GM12891 (cell line): ENCODE measurements at places on chromosomes 3 and 15.

- no peak for DNase-seq
These were observed 1028.1 kb downstream of the NTRK3 start for GRCh38 chr15:87228460-87228859.

DNA sequence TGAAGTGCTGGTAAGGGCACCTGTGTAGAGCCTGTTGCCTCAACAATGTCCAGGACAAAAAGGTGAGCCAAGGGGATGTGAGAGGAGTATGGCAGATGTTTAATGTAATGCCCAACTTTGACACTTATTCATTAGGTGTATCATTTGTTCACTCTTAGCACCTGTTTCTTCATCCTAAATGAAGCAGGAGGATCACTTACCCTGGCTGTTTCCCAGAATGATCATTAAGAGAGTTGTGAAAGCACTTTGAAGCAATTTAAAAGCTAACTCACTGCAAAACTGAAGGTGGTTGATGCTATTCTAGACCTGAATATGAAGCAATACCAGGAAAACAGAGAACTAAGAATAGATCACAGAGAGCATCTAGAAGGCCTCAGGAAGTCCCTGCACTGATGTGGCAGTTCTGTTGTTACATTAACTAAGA is 3.4 kb upstream of the HHLA2 start:
- DNase-seq: peak; percentile 11

DNA sequence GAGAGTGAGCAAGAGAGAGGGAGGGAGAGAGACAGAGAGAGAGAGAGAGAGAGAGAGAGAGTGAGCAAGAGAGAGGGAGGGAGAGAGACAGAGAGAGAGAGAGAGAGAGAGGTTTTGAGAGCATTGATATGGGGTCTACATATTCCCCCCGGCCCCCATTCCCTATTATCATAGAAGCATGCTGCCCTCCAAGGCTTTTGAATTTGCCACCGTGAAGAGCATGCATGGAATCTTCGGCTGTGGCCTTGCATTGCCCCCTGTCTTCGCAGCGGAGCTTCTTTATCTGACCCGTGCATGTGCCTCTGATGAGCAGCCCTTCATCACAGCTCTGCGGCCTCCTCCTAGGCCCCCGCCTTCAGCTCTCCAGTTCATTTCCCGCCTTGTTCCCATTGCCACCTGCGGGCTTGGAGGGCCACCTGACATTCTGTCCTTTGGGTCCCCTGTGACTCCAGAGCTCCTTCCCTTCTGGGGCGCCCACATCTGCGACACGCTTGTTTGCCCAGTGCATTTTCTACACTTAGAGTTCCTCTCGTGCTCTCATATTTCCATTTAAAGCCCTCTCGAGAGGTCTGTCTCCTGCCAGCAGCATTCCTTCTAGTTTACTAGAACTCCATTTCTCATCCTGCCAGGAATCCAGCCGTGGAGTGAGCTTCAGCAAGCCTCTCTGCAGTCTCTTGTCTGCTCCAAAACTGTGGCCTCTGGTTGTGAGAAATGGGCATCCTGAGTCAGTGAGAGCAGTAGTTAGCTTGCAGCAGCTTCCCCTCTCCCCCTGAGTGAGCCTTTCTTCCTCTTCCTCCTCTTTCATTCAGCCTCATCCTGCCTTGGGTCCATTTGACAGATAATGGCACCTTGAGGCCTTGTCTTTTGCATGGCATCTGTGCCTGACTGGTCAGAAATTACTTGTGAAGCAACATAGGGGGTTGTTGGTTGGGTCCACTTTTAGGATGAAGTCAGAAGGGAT is 25.3 kb downstream of the LPP start:
- DNase-seq: no peak

- DNase-seq: no peak
These were observed 77.4 kb upstream of the KLHL25 start for GRCh38 chr15:85872125-85872524.

GRCh38 chr3:186700267-186700666 is 16.9 kb upstream of the KNG1 start:
- no peak for DNase-seq

DNA sequence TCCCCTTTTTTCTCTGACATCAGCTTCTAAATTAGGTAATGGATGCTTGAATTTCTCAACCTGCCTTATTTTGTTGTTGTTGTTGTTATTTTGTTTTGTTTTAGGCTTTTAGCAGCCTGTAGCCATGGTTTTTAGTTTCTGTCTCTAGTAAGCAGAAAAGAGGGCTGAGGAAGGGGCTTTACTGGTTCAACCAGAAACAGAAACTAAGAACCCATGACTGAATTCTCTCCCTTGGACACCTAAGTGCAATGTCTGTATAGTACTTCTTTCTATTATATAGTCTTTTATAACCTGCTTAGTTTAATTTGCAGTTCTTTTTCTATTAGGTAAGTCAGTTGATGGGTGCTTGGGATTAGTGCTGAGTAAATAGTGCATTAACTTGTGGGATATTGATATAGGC is 129.0 kb downstream of the BBX start:
- no peak for DNase-seq

DNA sequence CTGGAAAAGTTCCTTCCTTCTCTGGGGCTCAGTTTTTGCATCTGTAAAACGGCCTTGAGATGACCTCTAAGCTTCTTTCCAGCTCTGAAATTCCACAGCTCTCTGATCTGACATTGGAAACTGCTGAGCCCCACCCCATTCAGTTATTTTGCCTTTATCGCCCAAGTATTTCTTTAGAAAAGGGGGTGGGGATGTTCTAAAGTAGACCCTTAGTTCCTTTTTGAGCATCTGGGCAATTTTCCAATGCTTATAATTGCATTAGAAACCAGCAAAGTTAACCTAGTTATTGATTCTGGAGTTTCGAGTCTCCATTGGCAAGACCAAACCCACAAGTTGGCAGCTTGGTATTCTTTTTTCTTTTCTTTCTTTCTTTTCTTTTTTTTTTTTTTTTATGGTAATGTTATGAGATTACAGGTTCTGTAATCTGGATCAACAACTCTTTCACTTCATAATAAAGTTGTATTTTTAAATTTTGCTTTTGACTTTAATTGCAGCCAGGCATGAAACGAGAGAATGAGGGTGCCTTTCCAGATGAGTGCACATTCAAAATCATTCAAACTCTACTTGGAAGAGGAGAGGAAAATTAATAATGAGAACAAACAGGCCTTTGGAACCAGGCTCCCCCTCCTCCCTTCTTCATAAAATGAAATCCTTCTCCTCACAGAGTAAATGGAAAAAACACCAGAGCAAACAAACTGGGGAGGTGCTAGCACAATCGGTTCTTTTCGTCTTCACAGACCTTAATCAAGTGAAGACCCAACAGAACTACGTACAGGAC is 76.8 kb upstream of the LRIG1 start:
- DNase-seq: no peak

GRCh38 chr3:55690726-55691125 is 203.6 kb upstream of the WNT5A start:
- DNase-seq: no peak

GRCh38 chr3:184382326-184383032 is 2.6 kb downstream of the CHRD start:
- DNase-seq: no peak

DNA sequence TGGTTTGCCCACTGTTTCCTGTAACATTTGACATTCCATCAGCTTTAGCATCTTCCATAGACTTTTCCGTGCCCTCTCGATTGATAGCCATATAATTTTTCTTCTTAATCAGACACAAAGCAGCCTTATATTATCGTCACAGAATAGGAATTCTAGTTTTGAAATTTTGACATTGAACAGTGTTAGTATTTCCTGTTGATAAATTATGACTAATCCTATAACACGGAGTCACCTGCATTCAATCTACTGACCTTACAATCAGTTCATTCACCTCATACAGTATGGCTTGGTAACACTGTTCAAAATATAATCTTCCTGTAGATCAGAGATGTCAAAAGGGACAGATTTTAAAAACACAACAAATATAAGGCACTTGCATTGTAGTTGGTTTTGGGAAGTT is 423.7 kb downstream of the C3orf38 start:
- DNase-seq: no peak

DNA sequence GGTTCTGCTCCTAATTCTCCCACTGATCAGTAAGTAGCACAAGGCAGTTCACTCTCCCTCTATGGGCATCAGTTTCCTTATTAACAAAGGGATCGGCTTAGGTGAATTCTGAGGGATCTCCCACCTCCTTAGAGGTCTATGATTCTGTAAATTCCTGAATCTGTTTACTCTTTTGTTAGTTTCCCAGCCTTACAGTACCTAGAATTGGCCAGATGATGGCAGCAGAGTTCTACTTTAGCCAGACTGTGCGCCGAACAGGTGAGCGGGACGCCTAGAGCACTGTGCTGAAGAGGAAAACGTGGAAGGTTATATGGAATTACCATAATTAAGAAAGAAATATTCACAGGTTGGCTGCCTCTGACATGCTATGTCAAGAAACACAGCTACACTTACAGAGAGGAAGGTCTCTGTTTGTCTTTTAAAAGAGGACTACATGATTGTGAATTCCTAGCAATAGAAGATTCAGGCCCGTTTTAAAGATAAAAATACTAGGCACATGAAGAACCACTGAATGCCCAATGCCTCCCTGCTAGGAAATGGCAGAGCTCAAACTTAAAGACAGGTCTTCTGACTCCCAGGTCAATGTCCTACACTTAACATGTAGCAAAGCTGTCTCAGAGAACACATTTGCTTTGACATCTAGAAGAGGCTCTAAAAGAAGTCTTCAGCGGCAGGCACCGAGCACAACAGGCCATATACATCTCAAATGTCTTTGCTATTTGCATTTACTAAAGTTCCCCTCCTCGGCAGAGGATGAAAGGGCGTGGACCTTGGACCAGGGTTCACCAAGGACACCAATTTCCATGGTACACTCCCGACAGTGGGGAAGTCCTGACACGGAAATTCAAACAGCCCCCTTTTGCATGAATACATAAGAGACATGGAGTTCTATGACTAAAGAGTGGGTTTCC is 259.9 kb downstream of the FGF12 start:
- DNase-seq: peak; percentile 5

GRCh38 chr15:28967990-28968389 is 82.2 kb downstream of the APBA2 start:
- DNase-seq: no peak

DNA sequence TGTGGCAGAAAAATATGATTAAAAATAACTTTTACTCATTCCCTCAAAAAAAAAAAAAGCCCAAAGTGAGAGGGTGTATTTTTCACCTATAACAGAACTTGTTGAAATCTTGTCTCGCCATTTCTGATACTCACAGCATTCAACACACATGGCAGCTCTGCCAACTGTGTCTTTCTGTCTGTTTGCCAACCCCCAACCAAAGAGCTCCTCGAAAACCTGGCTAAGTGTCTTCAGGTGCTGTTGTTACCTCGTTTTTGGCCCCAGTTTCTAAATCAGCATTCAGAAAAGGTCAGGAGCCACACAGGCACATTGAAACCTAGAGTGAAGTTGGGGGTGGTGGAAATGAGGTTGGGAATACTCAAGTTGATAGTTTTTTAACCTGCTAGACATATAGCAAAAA is 123.5 kb downstream of the TMEM108 start:
- no peak for DNase-seq

DNA sequence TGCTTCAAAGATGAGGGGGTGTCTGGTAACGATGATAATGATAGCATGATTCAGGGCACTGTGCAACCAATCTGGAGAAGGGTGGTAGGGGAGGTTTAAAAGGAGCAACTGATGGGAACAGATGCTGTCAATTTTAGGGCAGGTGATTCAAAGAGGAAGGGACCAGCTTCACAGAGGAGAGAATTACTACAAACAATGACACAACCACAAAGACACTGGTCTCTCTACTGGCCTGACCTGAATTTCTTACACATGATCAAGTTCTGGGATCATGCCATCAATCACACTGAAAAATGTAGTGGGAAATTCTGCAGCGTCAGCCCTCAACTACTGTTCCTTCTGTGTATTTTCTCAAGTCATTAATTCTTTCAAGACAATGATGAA is 2.6 kb upstream of the CDV3 start:
- no peak for DNase-seq

DNA sequence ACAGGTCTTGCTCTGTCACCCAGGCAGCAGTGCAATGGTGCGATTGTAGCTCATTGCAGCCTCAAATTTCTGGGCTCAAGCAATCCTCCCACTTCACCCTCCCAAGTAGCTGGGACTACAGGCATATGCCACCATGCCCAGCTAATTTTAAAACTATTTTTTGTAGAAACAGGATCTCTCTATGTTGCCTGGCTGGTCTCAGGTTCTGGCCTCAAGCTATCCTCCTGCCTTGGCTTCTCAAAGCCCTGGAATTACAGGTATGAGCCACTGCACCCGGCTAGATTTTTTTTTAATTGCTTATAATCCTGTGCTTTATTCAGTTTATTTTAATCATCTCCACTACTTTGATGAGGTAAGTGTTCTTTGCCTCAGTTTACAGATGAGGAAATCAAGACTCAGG is 156.5 kb downstream of the CHDH start:
- DNase-seq: no peak

GRCh38 chr3:69143612-69144011 is 21.2 kb upstream of the LMOD3 start:
- no peak for DNase-seq

DNA sequence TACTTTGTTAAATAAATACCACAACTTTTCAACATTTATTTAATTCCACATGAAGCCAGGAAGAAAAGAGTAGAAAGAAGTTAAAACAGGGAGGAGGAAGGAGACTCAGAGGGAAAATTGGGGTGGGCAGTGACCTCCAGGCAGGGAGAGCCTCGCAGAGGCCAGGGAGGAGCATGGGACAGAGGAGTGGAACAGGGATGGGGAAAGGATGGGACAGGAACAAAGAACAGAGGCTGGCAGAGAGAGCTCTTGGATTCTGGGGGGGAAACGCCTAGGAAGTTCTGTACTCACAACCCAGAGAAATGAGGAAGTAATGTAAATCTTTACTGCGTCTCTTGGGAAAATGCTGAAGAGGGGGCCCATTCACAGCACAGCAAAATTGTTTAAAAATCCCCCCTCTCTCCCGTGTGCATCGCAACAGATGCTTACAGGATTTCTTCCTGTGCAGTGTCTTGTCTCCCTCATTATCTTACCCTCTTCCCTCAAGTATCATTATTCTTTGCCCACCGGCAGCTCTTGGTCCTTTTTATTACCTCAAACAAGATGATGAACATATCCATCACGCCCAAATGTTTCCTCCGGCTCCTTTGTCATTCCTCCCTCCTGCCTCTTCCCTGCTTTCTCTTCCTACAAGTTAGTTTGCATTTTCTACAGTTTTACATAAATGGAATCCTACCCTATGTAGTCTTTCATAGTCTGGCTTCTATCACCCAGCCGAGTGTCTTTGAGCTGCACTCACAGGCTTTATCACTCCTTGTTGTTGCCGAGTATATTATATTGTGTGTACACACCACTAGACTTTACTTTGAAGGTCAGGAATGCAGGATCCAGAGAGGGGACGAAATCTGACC is 65.5 kb downstream of the ARHGAP31 start:
- DNase-seq: no peak

GRCh38 chr15:70361891-70362290 is 264.2 kb upstream of the TLE3 start:
- DNase-seq: no peak

GRCh38 chr3:53311882-53312281 is 35.5 kb downstream of the DCP1A start:
- DNase-seq: no peak

- no peak for DNase-seq
These were observed 61.3 kb downstream of the RIOX2 start for GRCh38 chr3:97910931-97911351.

GRCh38 chr15:31303726-31304648 is 22.6 kb upstream of the KLF13 start:
- no peak for DNase-seq

- no peak for DNase-seq
These were observed 3.4 kb upstream of the KNL1 start for GRCh38 chr15:40590667-40591050.

- no peak for DNase-seq
These were observed 101.1 kb downstream of the PDZRN3 start for GRCh38 chr3:73523661-73524060.
